ENCODE measurements at places on chromosomes 12 and 14. TPM values are rescaled to one million over a fixed set of nuclear protein-coding genes. Genes with fewer than 3 reads are reported as not detected.

DNA sequence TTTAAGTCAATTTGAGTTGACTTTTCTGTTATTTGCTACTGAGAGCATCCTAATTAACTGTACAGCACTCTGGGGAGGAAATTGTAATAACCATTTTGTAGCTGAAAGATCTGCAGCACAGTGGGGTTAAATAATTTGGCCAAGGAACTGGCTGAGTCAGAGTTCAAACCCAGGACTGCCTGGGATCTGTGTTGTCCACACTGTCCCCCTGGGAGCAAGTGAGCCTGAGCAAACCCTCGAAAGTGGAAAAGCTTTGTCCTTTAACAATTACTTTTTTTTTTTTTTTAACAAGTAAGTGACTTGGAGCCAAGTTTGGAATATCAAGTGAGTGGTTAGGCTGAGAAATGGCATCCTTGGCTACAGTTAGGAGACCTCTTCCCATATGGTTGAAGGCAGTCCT, 247.2 kb upstream of the CCDC196 start:
- no peak for DNase-seq

DNA sequence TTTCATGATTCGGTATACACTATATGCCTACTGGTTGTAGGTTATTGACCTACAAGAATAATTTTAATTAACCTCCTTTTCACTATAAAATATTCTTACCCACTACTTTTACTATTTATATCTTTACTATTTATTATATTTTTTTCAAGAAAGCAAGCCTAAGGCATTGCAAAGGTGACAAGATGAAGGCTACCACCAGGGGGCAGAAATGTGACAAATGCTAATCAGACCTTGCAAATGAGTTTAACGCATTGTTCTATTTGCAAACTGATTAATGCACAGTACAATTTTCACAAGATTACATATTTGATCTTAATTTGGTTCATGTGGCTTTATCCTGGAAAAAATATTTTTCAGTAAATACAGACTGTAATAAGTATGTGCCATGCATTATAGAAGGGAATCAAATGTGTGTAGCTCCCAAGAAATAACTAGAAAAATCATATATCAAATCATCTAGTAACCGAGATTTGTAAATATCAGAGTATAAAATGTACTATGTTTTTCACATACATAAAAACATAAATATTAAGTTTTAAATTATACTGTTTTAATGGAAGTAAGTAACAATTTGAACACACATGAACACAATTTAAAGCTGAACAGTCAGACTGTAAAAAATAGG, 107.0 kb downstream of the ADAMTS20 start:
- DNase-seq = peak; percentile 61

DNA sequence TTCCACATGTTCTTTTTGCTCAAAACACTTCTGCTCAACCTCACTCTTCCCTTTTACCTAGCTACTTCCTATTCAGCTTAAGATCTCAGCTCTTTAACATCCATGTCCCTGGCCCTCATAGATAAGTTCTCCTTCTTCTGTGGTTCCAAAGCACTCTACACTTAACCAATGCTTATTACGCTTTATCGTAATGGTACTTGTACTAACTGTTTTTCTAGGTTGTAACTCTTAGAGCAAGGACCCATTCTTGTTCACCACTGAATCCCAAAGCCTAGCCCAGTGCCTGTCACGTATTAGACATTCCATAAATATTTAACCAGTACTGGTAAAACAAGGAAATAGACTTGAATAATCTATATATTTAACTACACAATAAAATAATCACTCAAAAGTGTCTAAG, 5.3 kb downstream of the SLC41A2 start:
- DNase-seq = no peak

- DNase-seq = no peak
Observed at GRCh38 chr12:49583366-49584094, 15.6 kb upstream of the MCRS1 start.

IFNG-AS1 gene
- total RNA-seq = not detected

ETV6 gene
- total RNA-seq = 2.6 TPM

Measured in A172 (cell line).